ENCODE measurements at places on chromosomes 1 and 21.

- no peak for DNase-seq
Measured at GRCh38 chr21:16534408-16535101, 804.8 kb downstream of the USP25 start.

DNA sequence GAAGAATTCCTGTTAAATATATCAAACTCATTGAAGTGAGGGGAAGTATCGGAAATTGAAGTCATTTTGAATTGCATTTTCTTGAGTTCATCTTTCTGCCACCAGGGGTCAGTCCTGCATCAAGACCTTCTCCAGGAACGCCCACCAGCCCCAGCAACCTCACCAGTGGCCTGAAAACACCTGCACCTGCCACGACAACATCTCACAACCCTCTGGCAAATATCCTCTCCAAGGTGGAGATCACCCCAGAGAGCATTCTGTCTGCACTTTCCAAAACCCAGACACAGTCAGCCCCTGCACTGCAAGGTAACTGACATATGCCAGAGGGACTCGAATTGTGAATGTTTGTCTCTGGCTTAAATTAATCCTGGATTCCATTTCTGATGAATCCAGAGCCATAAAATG lies 22.8 kb upstream of the TARS2 start:
- DNase-seq: peak; percentile 68

GRCh38 chr1:26160527-26161414 lies 1.9 kb downstream of the FAM110D start:
- no peak for DNase-seq

DNA sequence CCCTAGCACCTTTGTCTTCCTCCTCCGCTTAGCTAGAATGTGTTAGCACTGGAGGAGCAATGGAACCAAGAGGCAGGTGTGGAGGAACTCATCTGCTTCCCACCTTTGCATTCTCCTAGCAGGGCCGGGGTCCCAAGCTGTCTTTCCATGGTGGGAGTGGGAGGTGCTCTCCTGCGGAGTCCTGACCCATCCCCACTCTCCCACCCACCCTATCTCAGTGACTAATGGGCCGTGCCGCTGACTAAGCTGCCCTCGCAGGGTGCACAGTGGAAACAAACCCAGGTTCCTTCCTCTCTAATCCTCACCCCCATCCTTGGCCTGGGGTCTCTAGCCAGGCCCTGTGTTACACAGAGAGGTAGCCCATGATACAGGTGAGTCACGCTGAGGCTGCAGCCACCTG lies 177.5 kb downstream of the HIVEP3 start:
- DNase-seq: peak; percentile 71

DNA sequence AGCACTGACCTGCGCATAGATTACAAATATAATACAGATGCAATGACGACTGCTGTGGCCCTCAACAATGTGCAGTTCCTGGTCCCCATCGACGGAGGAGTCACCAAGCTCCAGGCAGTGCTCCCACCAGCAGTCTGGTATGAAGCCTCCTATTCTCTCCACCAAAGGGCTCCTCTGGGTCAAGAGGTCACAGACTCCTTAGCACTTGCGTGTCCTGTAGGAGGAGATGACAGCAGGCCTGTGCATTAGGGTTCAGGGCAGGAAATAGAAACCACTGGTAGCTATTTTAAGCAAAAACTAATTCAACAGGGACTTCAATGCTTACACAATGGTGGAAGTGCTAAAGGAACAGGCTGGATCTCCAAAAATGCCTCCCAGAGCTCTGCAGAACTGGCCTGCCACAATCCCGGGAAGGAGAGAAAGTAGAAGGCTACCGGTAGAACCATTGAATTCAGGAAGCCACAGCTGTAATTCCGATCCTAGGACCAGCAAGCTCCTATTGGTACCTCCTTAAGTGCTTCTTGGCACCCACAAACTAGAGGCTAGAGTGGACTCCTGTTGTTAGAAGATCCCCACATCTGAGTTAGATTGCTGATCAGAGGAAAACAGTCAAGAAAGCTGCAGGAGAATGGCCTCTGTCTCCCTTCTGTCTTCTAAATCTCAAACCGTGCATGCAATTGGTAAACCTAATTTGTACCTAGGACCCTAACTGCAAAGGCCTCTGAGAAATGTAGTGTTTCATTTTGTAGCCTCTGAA lies 12.7 kb upstream of the DYNLT5 start:
- no peak for DNase-seq

DNA sequence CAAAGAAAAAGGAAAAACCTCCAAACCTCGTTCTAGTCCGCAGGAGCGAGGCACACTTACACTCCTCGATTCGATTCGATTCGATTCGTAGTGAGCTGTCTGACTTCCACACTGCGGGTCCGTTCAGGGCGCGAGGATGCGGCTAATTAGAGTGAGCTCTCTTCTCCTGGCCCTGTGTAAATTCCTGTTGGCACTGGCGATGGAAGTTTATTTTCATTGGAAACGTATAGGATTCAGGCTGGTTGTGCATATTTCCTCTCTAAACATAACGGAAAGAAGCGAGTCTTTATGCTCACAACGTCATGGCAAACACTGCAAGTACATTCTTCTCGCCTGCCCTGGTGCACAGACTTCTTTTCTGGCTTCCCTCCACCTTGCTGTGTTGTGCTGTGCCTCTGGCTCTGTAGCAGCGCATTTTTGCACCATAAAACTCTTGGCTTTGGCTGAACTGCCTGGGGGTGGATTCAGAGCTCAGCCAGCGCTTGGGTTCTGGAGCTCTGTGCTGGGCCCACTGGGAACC lies 2.7 kb downstream of the HUNK start:
- DNase-seq: no peak

- DNase-seq: no peak
Measured at GRCh38 chr1:117828201-117828600, 101.2 kb downstream of the GDAP2 start.

GRCh38 chr21:40723317-40723716 lies 123.6 kb downstream of the DSCAM start:
- no peak for DNase-seq

- DNase-seq: no peak
Measured at GRCh38 chr21:39149882-39150281, 33.4 kb downstream of the PSMG1 start.

DNA sequence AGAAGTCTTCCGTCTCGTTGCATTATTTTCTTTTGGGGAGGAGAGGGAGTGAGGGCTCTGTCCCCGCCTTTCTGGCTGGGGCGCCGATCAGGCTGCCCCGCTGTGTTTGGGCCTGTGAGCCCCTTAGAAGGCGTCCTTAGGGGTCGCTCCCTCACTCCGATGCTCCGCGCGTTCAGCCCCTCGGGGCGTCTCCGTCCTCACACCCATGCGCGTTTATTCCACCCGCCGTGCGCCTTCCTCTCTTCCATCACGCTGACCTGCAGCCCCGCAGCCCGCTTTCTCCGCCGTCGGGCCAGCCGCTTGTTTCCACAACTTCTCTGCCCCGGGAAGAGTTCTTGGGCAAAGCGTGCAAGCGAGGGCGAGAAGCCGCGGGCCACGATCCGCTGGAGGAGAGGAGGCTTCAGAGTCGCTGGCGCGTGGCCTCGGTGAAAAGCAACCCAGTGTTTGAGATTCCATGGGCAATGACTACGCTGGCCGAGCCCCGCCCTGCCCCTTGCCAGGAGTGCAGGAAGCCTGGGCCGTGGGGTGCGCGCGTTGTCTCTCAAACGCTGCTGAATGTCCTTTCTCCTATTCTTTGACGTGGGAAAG lies 27.7 kb downstream of the TRIM11 start:
- peak; percentile 52 for DNase-seq

DNA sequence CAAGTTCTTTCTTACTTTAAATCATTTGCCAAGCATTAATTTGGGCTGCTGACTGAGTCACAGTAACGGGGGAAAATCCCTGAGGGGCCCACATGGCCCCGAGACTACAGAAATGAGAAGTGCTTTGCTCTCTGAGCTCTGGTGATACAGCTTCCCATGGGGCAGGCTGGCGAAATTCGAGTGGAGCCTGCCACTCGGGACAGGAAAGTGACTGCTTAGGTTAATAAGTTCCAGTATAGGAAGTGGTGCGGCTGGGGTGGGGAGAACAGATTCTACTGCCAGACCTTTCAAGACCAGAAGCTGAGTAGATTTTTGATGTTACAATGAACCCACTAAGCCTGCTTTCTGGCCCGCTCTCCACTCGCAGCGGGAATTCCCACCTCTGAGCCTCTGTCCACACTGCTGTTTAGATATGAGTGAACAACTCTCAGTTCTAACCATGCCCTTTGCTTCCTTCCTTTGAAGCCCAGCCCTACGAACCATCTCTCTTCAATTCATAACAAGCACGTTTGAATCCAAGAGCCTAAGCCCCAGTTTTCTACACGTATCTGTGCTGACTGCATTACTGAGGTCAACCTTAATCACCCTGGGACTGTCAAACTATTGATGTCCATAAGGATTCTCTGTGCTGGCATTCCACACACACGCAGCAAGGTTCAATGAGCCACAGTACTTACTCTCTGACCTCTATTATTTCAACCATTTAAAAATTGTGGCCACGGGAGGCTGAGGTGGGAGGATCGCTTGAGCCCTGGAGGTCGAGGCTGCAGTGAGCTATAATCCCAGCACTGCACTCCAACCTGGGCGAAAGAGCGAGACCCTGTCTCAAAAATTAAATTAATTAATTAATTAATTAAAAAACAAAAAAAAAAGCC lies 9.6 kb downstream of the ZBTB17 start:
- peak; percentile 87 for DNase-seq

DNA sequence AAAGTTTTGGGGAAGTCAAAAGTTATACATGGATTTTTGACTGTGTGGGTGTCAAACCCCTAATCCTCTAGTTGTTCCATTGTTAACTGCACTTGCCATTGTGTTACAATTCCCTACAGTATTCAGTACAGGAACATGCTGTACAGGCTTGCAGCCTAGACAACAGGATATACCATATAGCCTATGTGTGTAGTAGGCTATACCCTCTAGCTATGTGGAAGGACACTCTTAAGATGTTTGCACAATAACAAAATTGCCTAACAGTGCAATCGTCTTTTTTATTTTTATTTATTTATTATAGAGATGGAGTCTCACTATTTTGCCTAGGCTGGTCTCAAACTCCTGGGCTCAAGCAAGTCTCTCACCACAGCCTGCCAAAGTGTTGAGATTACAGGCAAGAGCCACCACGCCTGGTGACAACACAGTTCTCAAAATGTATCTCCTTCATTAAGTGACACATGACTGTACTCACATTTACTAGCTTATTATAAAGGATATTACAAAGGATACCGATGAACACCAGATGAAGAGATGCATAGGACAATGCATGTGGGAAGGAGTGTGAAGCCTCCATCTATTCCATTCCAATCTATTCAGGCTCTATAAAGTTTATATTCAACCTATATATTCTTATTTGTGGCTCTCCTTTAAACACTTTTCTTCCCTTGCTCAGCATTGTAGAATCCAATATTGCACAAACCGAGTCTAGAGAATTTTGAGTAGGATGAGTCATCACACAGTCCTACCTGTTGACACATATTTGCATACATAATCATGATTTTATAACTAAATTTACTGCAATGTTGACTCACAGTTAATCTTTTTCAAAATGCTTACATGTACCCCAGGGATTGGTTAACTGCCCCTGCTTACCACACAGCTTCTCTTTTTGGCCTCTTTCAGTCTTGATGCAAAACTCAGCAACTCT lies 28.4 kb upstream of the CEP350 start:
- no peak for DNase-seq

- no peak for DNase-seq
Measured at GRCh38 chr1:198118134-198118533, 38.7 kb upstream of the NEK7 start.

DNA sequence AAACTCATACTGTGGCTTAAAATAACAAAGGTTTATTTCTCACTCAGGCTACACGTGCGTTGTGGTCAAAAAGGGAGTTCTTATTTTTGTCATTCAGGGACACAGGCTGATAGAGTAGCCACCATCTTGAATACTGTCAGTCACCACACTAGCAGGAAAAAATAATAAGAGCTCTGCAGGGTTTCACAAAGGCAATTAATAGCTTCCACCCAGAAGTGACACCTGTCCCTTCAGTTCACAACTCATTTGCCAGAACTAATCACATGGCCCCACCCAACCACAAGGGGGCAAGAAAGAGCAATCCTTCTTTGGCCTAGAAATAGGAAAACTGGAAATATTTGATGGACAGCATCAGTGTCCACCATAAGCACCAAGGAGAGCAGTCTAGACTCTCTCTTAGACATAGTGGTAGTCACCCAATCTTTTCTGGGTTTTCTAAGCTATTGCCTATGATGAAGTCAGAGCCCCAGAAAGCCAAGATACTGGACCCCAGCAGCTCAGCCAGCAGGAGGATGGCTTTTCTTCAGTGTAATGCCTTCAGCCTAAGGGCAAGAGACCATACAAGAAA lies 8.2 kb downstream of the HAPLN2 start:
- no peak for DNase-seq

DNA sequence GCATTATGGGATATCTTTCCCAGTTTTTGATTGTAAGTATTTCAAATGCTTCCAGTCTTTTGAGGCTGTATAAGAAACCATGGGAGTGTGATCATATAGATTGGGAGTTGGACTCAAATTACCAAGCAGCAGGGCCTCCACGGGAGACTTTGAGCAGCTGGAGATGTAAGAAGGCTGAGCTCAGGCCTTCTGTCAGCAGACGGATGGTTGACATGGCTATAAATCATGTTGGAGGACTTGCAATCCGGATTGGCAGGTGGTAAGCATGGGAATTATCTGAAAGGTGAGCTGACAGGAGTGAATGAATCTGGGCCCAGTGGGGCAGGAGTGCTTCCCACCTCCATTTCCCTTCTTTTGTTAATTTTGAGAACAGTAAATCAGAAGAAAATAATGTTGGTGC lies 83.2 kb upstream of the PPM1J start:
- no peak for DNase-seq

DNA sequence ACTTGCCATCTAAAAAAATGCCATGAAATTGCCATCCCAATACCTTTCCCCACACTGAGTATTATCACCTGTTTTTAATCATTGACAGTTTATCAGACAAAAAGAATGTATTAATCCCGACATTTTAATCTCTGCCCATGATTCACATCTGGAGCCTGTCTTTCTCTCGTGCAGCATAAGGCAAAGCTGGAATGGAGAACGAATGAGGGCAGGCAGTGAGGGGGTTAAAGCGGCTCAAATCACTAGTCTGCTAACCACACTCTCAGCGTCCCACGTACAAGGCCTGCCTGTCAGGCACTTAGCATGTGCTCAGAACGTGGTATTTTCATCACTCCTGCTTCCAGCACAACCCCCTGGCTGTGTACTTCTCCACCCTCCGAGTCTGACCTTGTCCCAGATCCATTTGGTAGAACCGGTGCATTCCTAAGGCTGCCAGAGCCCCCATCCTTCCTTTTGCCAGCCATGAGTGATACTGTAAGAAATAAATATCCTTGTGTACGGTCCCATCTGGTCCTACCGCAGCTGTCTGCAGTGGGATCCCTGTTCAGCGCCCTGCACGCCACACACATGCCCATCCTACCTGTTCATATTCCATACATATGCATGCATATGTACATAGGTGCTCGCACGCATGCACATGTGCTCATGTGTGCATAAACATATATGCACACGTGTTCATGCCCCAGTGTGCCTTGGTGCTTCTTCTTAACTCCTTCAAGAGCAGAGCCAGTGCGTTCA lies 34.6 kb upstream of the FHAD1 start:
- DNase-seq: no peak

- DNase-seq: no peak
Measured at GRCh38 chr1:31583082-31583994, 7.0 kb downstream of the TINAGL1 start.
